Esophagus squamous epithelium (tissue), 5 donors: ENCODE measurements at places on chromosomes 5 and 9.

DNA sequence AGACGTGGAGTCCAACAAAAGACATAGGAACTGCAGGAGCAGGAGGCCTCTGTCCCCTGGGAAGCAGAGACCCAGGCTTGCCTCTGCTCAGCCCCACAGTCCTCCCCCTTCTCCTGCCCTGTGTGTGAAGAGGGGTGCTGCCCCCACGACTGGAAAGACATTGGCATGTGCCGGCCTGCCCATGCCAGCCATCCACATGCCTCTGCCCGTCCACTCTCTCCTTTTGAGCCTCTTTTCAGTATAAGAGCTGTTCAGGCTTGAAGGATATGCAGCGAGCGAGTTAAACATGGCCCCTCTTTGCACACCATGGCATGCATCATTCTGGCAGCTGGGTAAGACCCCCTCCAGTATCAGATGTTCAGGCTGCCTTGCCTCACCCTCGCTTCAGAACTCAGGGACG, 159.7 kb upstream of the OTULINL start:
- no peak overlapping the region for H3K27ac ChIP-seq
- H3K4me3 ChIP-seq, result no peak overlapping the region
- no peaks in the 10 kb centered on the region for H3K4me1 ChIP-seq
- peaks cover 12% of the 10 kb centered on the region for H3K36me3 ChIP-seq
- no peak for DNase-seq
- no peaks in the 10 kb centered on the region for H3K27me3 ChIP-seq

GRCh38 chr9:2015581-2016407, 647 bp downstream of the SMARCA2 start:
- no peaks in the 10 kb centered on the region for H3K27me3 ChIP-seq
- peak overlapping the region; percentile 60 for H3K4me3 ChIP-seq
- DNase-seq, result no peak
- H3K27ac ChIP-seq, result peak overlapping the region; percentile 97
- no peaks in the 10 kb centered on the region for H3K36me3 ChIP-seq

DNA sequence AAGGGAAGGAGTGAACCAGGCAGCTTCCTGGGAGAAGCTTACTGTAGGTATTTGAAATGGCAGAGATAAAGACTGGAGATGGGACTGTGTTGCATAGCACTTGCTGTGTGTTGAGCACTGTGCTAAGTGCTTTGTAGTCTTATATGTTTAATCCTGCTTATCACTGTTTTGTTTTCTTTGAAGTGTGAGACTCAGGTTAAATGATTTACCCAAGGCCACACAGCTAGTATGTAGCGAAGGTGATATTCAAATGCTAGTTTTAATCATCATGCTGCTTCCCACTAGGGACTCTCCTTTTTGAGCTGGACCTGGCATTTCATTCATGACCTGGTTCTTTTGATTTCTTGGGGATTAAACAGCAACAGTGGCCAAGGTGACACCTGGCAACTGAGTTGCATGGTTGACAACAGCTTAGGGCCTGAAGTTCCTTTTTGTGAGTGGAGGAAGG, 35.3 kb upstream of the SPRY4 start:
- H3K36me3 ChIP-seq, result no peaks in the 10 kb centered on the region
- H3K4me1 ChIP-seq, result peaks cover 55% of the 10 kb centered on the region
- H3K27ac ChIP-seq, result no peak overlapping the region
- no peak overlapping the region for H3K4me3 ChIP-seq
- no peaks in the 10 kb centered on the region for H3K27me3 ChIP-seq
- DNase-seq, result no peak

GRCh38 chr5:404666-405241, 38.2 kb upstream of the EXOC3 start:
- H3K4me3 ChIP-seq, result no peak overlapping the region
- H3K36me3 ChIP-seq, result no peaks in the 10 kb centered on the region
- peaks cover 23% of the 10 kb centered on the region for H3K4me1 ChIP-seq
- H3K27me3 ChIP-seq, result no peaks in the 10 kb centered on the region
- no peak overlapping the region for H3K27ac ChIP-seq

- no peaks in the 10 kb centered on the region for H3K36me3 ChIP-seq
- peaks cover 46% of the 10 kb centered on the region for H3K4me1 ChIP-seq
- no peaks in the 10 kb centered on the region for H3K27me3 ChIP-seq
- DNase-seq, result no peak
These were observed 10.4 kb upstream of the C5orf63 start for GRCh38 chr5:127083711-127084110.

- H3K4me3 ChIP-seq, result no peak overlapping the region
- no peak overlapping the region for H3K27ac ChIP-seq
- no peaks in the 10 kb centered on the region for H3K27me3 ChIP-seq
These were observed 9.2 kb downstream of the GALNT10 start for GRCh38 chr5:154199671-154200220.

- no peak overlapping the region for H3K27ac ChIP-seq
- no peak for DNase-seq
- no peak overlapping the region for H3K4me3 ChIP-seq
- no peaks in the 10 kb centered on the region for H3K4me1 ChIP-seq
- H3K36me3 ChIP-seq, result no peaks in the 10 kb centered on the region
- H3K27me3 ChIP-seq, result no peaks in the 10 kb centered on the region
These were observed 21.4 kb downstream of the MEGF10 start for GRCh38 chr5:127311781-127312525.

DNA sequence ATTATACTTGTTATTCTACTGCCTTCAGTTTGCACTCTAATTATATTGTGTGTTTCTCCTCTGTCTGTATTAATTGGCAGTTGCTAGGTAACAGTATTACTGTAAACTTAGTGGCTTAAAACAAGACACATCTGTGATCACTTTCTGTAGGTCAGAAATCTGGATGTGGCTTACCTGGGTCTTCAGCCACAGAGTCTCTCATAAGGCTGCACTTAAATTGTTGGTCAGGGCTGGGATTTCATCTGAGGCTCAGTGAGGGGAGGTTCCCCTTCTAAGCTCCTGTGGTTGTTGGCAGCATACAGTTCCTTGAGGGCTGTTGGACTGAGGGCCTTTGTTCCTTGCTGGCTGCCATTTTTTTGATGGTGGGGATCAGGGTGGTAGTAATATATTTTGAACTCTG, 68.8 kb downstream of the SLC44A1 start:
- no peaks in the 10 kb centered on the region for H3K4me1 ChIP-seq
- no peak overlapping the region for H3K27ac ChIP-seq
- peaks cover 14% of the 10 kb centered on the region for H3K36me3 ChIP-seq

GRCh38 chr5:14408969-14409586, 172.5 kb upstream of the OTULINL start:
- peaks cover 93% of the 10 kb centered on the region for H3K36me3 ChIP-seq
- DNase-seq, result no peak
- H3K4me3 ChIP-seq, result no peak overlapping the region
- H3K27me3 ChIP-seq, result no peaks in the 10 kb centered on the region
- no peaks in the 10 kb centered on the region for H3K4me1 ChIP-seq

GRCh38 chr9:129713402-129713679, 39.5 kb downstream of the PTGES start:
- no peaks in the 10 kb centered on the region for H3K36me3 ChIP-seq
- H3K4me3 ChIP-seq, result no peak overlapping the region
- DNase-seq, result no peak
- peak overlapping the region; percentile 74 for H3K27ac ChIP-seq
- no peaks in the 10 kb centered on the region for H3K27me3 ChIP-seq
- H3K4me1 ChIP-seq, result peaks cover 4% of the 10 kb centered on the region

GRCh38 chr9:24625097-24625496, 79.4 kb upstream of the IZUMO3 start:
- H3K36me3 ChIP-seq, result no peaks in the 10 kb centered on the region
- H3K27ac ChIP-seq, result no peak overlapping the region
- no peaks in the 10 kb centered on the region for H3K4me1 ChIP-seq
- H3K27me3 ChIP-seq, result no peaks in the 10 kb centered on the region

GRCh38 chr5:73796164-73797131, 170.5 kb downstream of the ARHGEF28 start:
- no peaks in the 10 kb centered on the region for H3K27me3 ChIP-seq
- DNase-seq, result no peak
- H3K27ac ChIP-seq, result peak overlapping the region; percentile 26
- no peak overlapping the region for H3K4me3 ChIP-seq
- peaks cover 16% of the 10 kb centered on the region for H3K4me1 ChIP-seq
- no peaks in the 10 kb centered on the region for H3K36me3 ChIP-seq

GRCh38 chr5:73892806-73893205, 266.8 kb downstream of the ARHGEF28 start:
- no peak overlapping the region for H3K4me3 ChIP-seq
- DNase-seq, result no peak
- no peak overlapping the region for H3K27ac ChIP-seq

GRCh38 chr5:94911276-94911675, 292.8 kb downstream of the SLF1 start:
- DNase-seq, result no peak
- no peaks in the 10 kb centered on the region for H3K36me3 ChIP-seq
- H3K27ac ChIP-seq, result no peak overlapping the region
- no peak overlapping the region for H3K4me3 ChIP-seq
- peaks cover 8% of the 10 kb centered on the region for H3K4me1 ChIP-seq

- H3K27me3 ChIP-seq, result no peaks in the 10 kb centered on the region
- DNase-seq, result no peak
- H3K27ac ChIP-seq, result no peak overlapping the region
- H3K36me3 ChIP-seq, result no peaks in the 10 kb centered on the region
- peaks cover 14% of the 10 kb centered on the region for H3K4me1 ChIP-seq
These were observed 345.7 kb downstream of the SPATA31D1 start for GRCh38 chr9:82334286-82334685.

- H3K4me1 ChIP-seq, result no peaks in the 10 kb centered on the region
- H3K27ac ChIP-seq, result no peak overlapping the region
- H3K4me3 ChIP-seq, result no peak overlapping the region
- DNase-seq, result no peak
- no peaks in the 10 kb centered on the region for H3K27me3 ChIP-seq
These were observed 47.1 kb downstream of the LIX1 start for GRCh38 chr5:97095318-97095732.

GRCh38 chr5:95530416-95530815, 24.4 kb downstream of the SKIC3 start:
- no peak for DNase-seq
- H3K27ac ChIP-seq, result no peak overlapping the region
- H3K4me1 ChIP-seq, result no peaks in the 10 kb centered on the region
- H3K27me3 ChIP-seq, result no peaks in the 10 kb centered on the region
- no peak overlapping the region for H3K4me3 ChIP-seq
- peaks cover 95% of the 10 kb centered on the region for H3K36me3 ChIP-seq

DNA sequence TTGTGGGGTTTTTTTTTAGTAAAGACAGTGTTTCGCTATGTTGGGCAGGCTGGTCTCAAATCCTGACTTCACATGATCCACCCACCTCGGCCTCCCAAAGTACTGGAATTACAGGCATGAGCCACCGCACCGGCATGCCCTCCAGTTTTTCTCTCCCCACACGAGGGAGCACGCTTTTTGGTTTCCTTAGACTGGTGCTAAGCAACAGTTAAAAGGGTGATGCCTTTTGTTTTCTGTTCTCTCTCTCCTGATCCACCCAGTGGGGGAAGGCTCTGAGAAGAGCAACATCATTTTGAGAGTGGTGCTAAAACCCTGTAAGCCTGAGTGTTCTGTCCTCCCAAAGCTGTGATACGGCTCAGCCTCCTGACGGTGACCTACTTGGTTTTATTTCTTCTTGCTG, 146.6 kb downstream of the MAN2A1 start:
- peaks cover 40% of the 10 kb centered on the region for H3K36me3 ChIP-seq
- H3K4me1 ChIP-seq, result no peaks in the 10 kb centered on the region
- no peak for DNase-seq
- H3K27ac ChIP-seq, result no peak overlapping the region
- no peak overlapping the region for H3K4me3 ChIP-seq

DNA sequence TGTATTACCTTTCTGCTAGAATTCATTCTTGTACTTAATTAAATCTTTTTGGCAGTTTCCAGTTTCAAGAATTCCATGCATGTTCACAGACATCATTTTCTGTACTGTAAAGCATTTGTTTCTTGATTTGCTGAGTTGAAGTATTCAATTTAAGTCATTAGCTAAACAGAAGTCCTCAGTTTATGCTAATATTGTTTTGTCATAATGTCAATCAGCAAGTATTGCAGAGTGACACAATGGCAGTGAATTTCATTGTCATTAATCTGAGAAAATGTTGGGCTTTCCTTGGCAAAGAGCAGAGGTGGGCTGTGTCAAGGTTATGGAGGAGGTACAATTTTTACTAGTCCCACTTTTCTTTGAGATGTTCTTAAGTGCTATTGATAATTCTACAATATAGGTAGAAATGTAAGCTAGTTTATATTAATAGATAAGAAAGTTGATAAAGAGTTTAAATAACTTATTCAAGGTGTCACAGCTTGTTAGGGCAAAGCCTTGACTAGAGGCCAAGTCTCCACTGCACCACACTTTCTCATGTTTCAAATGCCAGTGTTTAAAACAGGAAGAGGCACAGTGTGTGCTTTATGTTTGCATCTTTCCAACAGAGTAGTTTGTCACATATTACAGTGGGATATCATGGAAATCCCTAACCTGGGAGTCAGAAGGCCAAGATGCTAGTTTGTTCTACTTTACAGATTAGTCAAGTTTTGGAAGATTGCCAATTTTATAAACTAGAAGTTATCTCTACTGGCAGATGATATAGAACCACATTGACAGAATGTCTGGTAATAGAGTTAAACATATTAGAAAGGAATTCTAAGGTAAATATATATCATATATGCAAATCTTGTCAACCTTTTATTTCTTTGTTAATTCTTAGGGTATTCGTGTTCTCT, 56.3 kb downstream of the SLF1 start:
- H3K4me3 ChIP-seq, result no peak overlapping the region
- H3K4me1 ChIP-seq, result no peaks in the 10 kb centered on the region
- no peak for DNase-seq
- no peaks in the 10 kb centered on the region for H3K27me3 ChIP-seq

DNA sequence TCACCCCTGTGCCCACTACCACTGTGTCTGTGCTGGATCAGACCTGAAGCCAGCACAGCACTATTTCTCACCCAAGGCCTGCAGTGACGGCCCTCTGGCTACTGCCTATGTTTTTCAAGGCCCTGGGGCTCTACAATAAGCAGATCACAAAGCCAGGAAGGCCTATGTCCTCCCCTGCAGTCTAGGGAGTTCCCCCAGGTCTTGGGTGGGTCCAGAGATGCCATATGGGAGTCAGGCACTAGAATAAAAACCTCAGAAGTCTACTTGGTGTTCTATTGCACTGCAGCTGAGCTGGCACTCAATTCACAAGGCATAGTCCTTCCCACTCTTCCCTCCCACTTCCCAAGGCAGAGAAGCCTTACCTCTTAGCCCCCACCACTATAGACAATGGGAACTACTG, 107.1 kb downstream of the FBXO4 start:
- H3K27me3 ChIP-seq, result no peaks in the 10 kb centered on the region
- H3K4me3 ChIP-seq, result no peak overlapping the region
- no peak overlapping the region for H3K27ac ChIP-seq
- DNase-seq, result no peak

DNA sequence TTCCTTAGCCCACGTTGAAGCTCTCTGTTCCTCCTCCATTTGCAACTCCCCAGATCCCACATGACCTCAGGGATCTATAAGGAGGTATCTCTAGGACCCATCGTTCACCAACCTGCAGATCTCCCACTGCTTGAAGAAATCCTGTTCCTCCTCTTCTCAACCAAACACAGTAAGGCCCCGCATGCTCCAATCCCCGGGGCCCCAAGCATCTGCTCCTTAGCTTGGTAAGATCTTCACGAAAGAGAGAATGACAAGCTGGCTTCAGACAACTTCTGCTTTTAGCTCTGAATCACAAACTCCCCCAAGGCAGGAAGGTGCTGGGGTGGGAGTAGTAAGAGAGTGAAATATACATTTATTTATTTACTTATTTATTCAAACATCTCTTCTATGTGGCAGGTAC, 33.0 kb upstream of the ARHGAP26 start:
- H3K4me1 ChIP-seq, result no peaks in the 10 kb centered on the region
- H3K36me3 ChIP-seq, result no peaks in the 10 kb centered on the region
- no peak for DNase-seq
- H3K4me3 ChIP-seq, result no peak overlapping the region
- no peak overlapping the region for H3K27ac ChIP-seq
